HT-29 (cell line): ENCODE measurements at places on chromosomes 6 and 20.

DNA sequence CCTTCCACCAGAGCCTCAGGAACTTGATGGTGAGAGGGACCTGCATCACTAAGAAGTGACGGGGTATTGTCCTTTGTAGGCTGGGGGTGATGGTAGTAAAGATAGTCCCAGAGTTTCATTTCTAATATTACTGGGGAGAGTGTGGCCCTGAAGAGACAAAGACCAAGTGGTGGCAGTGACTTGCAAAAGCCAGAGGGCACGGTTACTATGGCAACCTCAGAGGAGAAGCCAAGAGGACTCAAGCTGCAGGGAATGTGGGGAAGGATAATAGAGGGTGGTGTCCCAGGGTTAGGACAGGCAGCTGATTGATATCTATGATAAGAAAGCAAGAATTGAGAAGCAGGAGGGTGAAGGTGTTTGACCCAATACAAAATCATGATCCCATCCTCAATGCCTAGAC lies 42.5 kb downstream of the HLA-G start:
- no peak for DNase-seq

- no peak for DNase-seq
These were observed 158.3 kb downstream of the BMP2 start for GRCh38 chr20:6925744-6926278.

DNA sequence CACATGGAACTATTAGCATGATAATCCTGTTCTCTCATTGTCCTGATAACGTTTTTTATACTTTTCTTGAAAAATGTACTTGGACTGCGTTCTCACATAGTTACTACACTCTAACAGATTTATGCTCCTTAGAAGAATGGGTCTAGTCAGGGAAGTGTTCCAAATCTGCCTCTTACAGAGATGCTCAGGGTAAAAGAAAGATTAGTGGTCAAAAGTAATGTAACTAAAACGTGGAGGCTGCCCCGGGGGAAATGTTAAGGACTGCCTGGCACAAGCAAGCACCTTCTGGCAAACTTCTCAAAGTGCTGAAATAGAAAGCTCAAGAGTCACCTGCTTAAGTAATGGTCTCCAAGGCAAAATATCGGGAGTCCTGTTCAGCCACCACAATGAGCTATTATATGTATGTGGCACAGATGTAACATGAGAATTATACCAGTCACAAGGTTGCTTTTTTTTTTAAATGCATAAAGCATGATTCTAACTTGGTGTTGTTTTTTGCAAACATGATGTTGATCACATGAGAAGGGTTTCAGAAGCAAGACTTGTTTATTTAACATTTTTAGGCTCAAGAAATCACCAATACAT lies 244.5 kb upstream of the JARID2 start:
- DNase-seq, result no peak

DNA sequence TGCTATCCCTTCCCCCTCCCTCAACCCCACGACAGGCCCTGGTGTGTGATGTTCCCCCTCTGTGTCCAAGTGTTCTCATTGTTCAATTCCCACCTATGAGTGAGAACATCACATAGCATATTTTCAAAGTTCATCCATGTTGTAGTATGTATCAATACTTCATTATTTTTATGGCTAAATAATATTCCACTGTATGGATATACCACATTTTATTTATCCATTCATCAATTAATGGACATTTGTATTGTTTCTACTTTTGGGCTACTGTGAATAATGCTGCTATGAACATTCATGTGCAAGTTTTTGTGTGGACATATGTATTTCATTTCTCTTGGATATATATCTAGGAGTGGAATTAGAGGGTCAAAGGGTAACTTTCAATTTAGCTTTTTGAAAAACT lies 58.7 kb upstream of the ARMC2 start:
- DNase-seq, result no peak

GRCh38 chr20:6767126-6767535 lies 355 bp upstream of the BMP2 start:
- no peak for DNase-seq

- peak; percentile 54 for DNase-seq
These were observed 844 bp upstream of the ABRACL start for GRCh38 chr6:139027620-139028182.

- DNase-seq, result no peak
These were observed 33.9 kb upstream of the OVOL2 start for GRCh38 chr20:18091623-18092022.

DNA sequence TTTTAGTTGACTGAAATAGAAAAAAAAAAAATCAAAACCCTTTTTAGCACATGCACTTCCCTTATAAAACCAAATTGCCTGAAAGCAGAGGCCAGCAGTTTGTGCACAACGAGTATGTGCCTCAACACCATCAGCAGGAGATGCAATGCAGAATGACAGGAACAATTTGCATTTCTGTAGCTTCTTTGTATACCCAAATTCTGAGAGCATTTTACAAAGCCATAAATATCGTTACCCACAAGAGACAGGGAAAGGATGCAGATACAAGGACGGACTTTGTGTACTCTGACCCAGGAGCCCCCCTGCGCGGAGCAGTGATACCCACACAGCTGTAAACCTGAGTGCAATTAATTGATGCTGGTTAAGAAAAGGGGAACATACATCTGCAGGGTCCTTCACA lies 285.6 kb downstream of the PRKN start:
- no peak for DNase-seq

- DNase-seq, result no peak
These were observed 18.8 kb downstream of the CARMIL1 start for GRCh38 chr6:25297823-25298522.

DNA sequence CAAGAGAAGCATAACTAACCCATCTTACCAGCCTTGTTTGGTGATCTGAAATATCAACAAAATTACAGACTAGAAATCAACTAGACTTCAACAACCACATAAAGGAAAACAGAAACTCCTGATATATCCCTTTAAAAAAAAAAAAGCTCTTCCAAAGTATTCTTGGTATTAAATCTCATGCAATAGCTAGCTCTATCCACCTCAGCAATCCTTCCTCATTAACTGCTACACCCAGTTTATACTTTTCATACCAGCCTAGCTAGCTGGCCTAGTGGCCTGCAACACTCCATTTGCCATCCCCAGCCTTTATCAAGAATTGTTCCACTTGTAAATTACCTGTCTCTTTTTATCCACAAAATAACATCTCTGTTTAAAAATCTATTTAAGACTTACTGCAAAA lies 69.0 kb downstream of the BACH2 start:
- DNase-seq, result no peak

DNA sequence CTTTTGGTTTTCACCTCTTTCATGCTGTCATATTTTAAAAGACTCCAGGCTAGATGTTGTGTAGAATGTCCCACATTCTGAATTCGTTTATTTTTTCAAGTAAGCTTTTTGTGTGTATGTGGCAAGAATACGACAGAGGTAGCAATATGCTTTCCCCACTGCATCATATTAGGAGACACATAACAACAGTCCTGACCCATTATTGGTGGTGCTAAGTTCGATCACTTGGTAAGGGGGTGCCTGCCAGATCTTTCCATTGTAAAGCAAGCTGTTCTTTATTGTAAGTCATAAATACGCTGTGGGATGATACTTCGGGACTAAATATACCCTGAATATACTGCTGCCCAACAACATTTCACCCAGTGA lies 588 bp upstream of the NCOA3 start:
- no peak for DNase-seq

GRCh38 chr20:4736875-4737274 lies 15.2 kb downstream of the PRND start:
- no peak for DNase-seq

GRCh38 chr20:57912227-57912582 lies 202.4 kb upstream of the PMEPA1 start:
- no peak for DNase-seq

DNA sequence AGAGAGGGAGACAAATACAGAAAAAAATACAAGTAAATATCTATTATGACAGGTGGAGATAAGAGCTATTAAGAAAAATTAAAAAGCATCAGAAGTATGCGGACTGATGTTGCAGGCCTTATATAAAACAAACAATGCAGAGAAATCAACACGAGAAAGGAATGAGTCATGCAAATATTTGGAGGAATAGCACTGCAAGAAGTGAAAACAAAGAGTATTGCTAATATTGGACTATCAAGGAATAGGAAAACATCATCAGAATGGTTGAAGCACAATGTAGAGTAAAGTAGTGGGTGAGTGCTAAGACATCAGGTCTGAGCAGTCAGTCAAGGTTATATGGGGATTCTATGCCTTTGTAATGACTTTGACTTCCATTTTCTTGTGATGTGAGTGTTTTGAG lies 657.5 kb upstream of the GJE1 start:
- DNase-seq, result no peak

DNA sequence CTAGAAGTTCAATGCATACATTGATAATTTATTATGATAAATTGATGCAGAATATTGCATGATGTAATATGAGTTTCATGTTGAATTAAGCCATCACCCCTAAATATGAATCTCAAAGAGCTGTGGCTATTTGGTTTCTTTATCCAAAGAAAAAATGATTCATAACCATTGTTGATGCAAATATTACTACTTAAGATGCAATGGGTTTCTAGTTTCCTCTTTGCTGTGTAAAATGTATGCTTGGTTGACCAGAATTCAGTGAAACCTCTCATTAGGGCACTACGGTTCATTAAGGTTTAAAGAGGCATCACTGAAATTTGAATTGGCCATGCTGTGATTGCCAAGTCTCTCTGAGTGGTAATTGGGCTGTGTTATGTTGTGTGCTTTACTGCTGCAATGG lies 492.5 kb upstream of the FLRT3 start:
- DNase-seq, result no peak

- peak; percentile 82 for DNase-seq
These were observed 593.4 kb upstream of the JAG1 start for GRCh38 chr20:11267131-11267761.

DNA sequence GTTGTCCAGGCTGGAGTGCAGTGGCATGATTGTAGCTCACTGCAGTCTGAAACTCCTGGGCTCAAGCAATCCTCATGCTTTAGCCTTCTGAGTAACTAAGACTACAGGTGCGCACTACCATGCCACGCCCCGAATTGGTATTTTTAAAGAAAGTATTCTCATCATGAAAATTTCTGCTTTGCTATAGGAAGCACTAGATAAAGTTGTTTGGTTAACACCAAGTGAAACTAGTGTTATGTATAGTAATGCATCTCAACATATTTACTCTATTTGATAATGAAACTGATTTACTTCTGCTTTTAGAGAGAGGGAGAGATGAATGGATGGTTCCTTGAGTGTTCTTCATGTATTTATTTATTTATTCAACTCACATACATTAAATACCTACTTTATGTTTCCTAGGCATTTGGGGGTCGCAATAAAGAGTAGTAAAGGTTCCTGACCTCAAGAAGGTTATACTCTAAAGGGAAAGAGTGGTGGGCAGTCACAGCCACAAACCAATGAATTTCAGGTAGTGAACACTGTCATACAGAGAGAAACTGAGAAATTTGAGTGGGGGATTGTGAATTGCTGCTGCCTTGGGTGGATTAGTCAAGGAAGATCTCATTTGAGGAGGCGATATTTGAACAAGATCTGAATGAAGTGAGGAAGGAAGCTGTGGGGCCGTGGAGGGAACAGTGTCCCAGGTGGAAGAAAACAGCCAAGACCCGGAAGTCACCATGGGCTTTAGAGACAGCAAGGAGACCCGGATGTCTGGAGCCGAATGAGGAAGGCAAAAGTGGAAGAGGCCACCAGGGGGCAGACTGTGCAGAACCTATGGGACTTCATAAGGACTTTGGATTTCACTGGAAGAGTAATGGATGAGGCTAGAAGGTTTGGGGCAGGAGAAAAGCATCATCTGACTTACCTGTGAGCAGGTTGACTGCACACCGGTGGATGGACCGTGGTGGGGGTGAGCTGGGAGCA lies 185.6 kb downstream of the TSHZ2 start:
- DNase-seq, result peak; percentile 90

- no peak for DNase-seq
These were observed 54.2 kb downstream of the CNR1 start for GRCh38 chr6:88111991-88112390.

- DNase-seq, result peak; percentile 69
These were observed 13.0 kb upstream of the PFDN4 start for GRCh38 chr20:54194724-54195438.

GRCh38 chr20:41082306-41082705 lies 53.7 kb downstream of the TOP1 start:
- DNase-seq, result no peak

- no peak for DNase-seq
These were observed 7.3 kb upstream of the KCNG1 start for GRCh38 chr20:51029963-51030920.

DNA sequence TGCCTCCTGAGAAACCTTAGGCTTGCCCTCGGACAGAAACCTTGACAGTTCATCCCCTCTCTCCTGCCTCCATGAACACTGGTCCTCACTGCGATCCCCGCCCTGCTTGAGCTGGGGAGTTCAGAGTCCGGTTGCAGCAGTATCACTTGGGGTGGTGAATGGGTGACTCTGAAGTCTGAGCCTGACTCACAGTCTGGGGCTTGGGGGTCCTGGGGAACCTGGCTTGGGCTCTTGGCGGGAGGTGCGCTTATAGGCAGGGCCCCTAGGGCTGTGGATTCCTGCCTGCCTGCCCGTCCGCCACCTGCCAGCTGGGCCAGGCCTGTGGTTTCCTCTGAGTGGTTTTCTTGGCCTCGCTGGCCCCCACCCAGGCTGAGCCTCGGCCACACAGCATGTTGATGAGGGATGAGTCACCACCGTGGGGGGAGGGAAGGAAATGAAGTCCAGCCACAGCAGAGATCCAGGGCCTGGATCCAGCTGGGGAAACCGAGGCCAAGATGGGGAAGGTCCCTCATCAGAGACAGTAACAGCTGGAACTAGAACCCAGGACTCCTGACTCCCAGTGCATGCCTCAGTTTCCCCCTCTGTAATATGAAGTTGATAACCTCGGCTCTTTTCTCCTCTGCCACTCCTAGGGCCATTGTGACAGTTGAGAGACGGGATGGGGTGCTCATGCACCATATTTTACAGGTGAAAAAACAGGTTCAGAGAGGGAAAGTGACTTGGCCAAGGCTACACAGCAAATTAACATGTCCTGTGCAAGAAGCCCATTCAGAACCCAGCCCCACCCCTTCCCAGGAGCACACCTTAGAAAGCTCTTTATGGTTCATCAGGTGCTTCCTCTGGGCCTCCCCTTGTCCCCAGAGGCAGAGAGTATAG lies 9.2 kb downstream of the FOXS1 start:
- peak; percentile 89 for DNase-seq

DNA sequence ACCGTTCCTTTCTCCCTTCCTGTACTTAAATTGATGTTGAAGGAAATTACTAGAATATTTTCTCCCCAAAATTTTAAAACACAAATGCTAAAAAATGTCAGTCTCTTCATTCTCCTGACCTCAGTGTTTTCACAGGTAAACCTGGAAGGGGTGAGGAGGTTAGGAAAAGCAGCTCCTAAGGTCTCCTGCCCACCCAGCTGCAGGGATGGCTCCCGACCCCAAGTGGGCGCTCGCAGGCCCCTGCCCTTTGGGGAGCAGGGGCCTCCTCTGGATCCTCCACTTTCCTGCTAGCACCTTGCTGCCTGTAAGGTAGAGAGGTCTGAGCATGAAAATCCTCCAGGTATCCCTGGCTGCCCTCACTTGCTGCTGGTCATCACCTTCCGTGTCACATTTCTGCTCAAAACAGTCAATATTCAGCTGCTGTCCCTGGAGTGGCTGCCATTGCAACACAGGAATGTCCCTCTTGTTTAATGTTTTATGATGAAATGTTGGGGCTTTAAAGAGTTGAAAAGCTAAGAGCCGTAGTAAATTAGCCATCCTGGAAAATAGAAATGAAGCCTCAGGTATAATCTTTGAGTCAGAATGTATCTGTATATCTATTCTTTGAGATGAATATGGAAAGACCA lies 10.9 kb upstream of the HSP90AB1 start:
- DNase-seq, result no peak

GRCh38 chr20:46330072-46330763 lies 21.9 kb upstream of the CDH22 start:
- DNase-seq, result no peak

- DNase-seq, result peak; percentile 27
These were observed 506.4 kb upstream of the JAG1 start for GRCh38 chr20:11180186-11180585.
